Stimulated activated CD8-positive, alpha-beta memory T cell treated with anti-CD3 and anti-CD28 coated beads, Interleukin-4, amount 100 ng/mL, for 1 hour (primary cell): ENCODE measurements at places on chromosomes 6 and 20.

DNA sequence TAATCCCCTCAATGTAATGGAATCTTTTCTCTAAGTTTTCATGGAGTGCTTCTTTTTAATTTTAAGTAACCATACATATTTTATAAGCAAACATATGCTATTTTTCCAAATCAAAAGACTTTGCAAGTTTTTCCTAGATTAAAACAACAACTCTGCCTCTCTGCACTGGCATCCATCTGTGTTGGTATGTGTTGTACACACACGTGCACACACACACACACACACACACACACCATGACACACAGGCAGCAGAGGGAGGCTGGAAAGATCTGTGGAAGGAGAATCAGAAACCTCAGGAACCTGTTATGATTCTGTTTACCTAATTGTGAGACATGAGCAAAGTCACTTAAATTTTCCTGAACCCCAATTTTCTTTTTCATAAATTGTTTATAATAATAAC, 295.0 kb upstream of the PRDM1 start:
- DNase-seq = no peak

- no peak for DNase-seq
These were observed 115.2 kb upstream of the GLP1R start for GRCh38 chr6:38933426-38933825.

DNA sequence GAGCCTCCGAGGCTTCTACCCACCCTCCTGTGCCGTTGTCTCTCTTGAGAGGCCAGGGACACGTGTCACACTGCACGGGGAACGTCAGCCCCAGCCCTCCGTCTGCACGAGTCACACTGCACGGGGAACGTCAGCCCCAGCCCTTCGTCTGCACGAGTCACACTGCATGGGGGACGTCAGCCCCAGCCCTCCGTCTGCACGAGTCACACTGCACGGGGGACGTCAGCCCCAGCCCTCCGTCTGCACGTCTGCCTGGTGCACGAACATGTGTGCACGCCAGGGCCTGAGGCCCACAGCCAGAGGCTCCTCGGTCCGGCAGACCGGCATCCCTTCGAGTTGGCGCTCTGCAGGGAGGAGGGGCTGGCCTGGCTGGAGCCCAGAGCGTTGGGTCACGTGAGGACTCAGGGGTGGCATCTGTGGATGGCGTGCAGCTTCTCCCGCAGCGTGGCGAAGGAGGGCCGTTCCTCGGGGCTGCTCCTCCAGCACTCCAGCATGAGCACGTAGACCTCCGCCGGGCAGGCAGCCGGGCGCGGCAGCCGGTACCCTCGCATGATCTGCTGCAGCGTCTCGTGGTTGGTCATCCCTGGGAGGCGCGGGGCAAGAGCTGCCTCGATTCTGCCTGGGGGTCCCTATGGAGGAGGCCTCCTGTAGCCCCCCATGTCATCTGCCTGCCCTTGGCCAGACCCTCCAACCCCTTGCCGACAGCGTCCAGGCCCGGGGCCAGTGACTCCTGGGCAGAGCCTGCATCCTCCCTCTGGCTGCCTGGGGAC, 3.4 kb upstream of the PTK6 start:
- DNase-seq = no peak

DNA sequence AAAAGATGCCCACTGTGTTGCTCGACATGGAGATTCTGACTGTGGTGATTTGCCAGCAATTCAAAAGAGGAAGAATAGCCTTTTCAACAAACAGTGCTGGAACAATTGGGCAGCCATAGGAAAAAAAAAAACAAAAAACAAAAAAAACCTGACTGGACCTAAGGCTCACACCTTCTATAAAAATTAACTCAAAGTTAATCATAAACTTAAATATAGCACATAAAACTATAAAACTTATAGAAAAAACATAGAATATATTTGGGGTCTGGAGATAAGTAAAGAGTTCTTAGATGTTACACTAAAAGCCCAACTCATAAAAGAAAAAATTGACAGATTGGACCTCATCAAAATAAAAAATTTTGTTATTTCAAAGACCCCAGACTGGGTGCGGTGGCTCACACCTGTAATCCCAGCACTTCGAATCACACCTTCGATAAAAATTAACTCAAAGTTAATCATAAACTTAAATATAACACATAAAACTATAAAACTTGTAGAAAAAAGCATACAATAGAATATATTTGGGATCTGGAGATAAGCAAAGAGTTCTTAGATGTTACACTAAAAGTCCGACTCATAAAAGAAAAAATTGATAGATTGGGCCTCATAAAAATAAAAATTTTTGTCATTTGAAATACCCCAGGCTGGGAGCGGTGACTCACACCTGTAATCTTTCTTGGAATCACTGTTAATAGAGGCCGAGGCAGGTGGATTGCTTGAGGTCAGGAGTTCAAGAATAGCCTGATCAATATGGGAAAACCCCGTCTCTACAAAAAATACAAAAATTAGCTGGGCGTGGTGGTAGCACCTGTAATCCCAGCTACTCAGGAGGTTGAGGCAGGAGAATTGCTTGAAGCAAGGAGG, 115.6 kb upstream of the FAM83B start:
- no peak for DNase-seq

DNA sequence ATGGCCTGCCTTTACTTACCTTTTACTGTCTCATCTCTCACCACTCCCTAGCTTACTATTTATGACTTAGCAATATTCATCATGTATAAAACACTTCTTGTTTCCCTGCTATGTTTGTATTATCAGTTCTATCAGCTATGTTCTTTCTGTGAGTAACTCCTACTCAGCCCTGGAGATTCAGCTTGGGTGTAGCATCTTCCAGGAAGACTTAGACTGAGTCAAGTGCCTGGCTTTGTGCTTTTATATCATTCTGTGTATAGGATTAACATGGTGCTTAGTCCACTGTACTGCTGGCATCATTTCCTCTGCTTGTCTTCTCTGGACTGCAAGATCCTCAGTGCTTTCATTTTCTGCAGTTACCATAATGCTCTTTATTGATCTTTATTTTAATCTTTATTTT, 257.8 kb downstream of the BTBD3 start:
- no peak for DNase-seq

DNA sequence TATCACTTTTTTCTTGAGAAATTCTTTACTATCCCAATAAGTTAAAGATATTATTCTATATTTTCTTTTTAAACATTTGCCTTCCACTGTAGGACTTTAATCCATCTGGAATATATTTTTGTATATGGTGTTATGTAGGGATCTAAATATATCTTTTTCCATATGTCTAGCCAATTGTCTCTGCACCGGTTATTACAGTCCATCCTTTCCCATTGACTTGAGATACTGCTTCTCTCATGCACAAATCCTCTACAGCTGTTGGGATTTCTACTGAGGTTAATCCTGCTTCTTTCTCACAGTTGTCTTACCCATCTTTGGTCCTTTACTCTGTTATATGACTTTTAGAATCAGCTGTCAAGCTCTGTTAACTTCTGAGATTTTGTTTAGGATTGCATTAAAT, 483.8 kb upstream of the CDH4 start:
- DNase-seq = no peak

GRCh38 chr6:37309046-37309445, 44.7 kb upstream of the RNF8 start:
- DNase-seq = no peak

DNA sequence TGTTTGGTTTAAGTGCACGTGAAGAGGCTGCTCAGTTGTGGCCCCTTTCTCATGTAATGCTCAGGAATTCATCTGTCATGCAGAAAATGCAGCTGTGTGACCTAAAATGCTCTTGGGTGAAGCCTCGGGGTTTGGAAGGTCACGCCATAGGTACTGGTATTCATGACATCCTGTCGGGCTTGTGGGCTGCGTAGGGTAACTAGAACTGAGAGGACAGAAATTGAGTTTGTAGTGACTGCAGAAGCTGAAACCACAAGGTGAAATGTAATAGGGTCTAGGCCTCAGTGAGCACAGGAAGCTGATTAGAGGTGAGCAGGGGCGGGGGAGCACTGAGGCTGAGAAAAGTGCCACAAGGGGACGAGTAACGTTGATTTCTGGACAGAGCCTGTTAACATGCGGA, 128.8 kb downstream of the SOBP start:
- DNase-seq = peak; percentile 6

- no peak for DNase-seq
These were observed 156.2 kb downstream of the CDC5L start for GRCh38 chr6:44543664-44544063.

GRCh38 chr20:14142171-14142570, 146.9 kb downstream of the MACROD2 start:
- no peak for DNase-seq

GRCh38 chr20:36311141-36311853, 5.2 kb downstream of the DLGAP4 start:
- DNase-seq = no peak

DNA sequence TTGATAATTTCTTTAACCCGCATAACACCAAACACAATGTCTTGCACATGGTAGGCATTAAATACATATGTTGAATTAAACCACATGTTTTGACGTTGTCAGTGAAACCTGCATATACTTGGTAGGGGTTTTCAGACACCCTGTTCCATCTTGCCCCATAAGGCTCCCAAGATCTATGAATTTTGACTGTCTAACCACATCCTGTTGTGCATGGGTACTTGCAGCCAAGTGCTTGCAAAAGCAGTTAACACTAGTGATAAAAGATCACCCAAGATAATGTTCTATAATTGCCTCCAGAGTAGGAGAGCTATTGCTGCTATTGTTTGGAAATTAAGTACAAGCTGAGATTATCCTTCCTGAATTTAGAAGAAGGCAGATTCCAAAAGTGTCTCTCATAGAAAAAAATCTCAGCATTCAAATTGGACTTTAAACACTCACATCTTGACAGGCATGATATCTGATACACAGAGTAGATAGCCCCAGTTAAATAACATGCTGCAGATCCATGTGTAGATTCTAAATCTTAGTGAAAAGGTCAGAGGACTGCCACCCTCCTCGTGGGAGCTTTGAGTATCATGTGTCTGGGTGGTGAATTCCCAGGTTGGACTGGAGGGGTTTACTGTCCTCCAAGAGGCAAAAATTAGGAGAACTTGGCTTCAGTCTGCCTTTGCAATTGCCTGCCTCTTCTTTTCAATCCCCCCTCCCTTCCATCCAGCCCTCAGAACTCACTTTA, 25.8 kb upstream of the CCN6 start:
- DNase-seq = peak; percentile 14

DNA sequence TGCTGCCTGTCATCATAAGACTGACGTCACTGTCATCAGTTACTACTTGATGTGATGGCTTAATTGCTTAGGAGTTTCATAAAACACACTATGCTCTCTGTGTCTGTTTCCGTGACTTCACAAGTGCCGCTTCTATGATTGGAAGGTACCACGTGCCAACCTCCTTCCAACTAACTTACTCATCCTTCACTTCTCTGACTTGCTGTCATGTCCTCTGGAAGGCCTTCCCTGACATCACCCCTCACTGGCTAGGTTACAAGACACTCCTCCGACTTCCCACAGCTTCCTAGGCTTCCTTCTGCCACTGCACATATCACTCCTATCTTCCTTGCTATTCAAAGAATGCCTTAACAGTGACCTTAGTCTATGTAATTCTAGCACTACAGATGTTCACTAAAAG, 20.4 kb downstream of the SERINC3 start:
- no peak for DNase-seq

DNA sequence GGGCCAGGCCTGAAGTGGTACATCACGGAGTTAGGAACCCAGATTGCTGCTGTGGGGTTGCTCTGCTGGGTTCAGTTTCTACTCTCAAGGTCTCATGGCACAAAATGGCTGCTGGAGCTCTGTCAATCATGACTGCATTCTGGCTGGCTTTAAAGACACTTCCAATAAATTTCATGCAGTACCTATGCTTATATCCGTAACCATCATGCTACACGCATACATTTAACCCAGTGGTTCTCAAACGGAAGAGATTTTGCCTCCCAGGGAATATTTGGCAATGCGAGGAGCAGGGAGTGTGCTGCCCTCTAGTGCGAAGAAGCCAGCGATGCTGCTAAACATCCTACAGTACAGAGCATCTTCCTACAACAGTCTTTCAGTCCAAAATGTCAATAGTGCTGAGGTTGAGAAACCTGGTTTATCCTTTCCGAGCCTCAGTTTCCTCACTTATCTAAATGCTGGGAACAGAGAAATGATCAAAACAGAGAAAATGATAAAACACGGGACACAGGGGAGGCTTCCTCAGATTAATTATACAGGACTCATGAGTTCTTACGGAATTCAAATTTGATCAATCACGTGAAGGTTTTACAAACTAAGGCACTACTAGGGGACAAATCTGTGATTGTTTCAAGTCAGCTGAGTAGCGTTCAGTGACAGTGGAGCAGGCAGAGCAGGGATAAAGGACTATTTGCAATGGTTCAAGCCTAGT, 9.6 kb upstream of the SLC2A10 start:
- no peak for DNase-seq

- no peak for DNase-seq
These were observed 126.5 kb downstream of the ZFAND3 start for GRCh38 chr6:37946057-37946456.

GRCh38 chr20:31593221-31594001, 11.7 kb upstream of the ID1 start:
- no peak for DNase-seq

GRCh38 chr6:88119769-88120168, 46.4 kb downstream of the CNR1 start:
- no peak for DNase-seq

- DNase-seq = no peak
These were observed 24.9 kb downstream of the FYN start for GRCh38 chr6:111848262-111848812.

GRCh38 chr6:161374971-161375873, 101.4 kb upstream of the AGPAT4 start:
- DNase-seq = no peak

DNA sequence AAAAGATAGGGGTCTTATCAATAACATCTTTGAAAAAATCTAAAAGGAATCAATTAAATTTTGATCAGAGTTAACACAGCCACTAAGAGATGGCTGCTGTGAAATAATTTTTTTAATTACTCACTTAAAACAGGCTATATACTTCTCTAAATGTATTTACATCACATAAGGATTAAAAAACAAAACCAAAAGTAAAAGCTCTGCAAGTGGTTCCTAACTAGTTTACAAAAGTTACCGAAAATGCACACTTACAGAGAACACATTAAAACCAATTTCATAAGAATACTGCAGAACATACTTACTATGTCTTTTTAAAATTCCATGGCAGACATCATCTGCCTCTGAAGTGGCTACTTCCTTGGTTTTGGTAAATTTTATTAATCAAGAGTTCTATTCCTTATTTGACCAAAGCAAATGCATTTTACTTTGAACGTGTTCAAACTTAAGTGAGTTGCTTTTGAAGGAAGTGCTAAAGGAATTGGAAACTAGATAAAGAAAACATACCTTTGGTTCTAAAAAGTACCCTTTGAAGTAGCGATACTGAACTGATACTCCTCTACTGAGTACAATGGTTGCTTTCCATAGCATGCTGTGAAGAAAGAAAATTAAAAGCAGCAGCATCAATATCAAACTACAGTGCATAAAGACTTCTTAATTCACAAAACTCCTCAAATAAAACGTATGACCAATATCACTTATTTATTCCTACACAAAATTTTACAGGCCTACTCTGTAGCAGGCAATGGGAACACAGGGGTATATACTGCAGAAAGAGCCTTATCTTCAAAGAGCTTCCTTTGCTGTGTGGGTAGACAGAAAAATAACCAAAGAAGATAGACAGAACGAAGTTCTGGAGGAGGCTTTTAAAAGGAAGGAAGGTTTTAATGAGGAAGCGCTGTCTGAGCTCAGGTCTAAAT, 157.1 kb upstream of the SHLD1 start:
- DNase-seq = no peak
